Retina (tissue), 1 donor: ENCODE measurements at places on chromosomes 5 and 9.

GRCh38 chr9:89395931-89396710, 77.8 kb downstream of the SECISBP2 start:
- DNase-seq: no peak

- no peak for DNase-seq
Observed at GRCh38 chr9:88791105-88791805, 200.0 kb upstream of the S1PR3 start.

- no peak for DNase-seq
Observed at GRCh38 chr9:124792257-124793014, 15.5 kb downstream of the OLFML2A start.

GRCh38 chr9:114124666-114125475, 25.8 kb upstream of the KIF12 start:
- no peak for DNase-seq

GRCh38 chr9:94111446-94111845, 27.2 kb downstream of the PTPDC1 start:
- DNase-seq: no peak

DNA sequence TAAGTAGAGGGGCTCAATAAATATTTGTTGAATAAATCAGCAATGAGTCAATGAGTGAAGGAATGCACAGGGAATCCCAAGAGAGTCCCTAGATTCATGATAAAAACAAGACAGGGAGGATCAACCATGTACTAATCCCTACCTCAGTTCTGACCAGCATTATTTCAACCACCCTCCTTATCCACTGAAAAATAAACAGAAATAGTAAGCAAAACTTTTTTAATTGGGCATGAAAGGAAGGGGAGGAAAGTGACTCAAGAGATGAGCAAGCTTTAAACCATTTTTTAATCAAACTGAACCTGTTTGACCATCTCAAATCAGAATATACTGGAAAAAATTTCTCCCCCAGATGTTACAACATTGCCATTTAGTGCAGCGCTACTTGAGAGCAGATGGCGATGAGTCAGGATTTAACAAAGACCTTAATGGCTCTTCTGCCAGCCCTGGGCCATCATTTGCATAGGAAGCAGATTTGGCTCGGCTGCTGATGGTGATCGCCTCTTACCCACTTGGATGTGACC, 194.8 kb upstream of the SLC30A5 start:
- no peak for DNase-seq

- no peak for DNase-seq
Observed at GRCh38 chr5:92836855-92837755, 743.9 kb downstream of the NR2F1-AS1 start.

DNA sequence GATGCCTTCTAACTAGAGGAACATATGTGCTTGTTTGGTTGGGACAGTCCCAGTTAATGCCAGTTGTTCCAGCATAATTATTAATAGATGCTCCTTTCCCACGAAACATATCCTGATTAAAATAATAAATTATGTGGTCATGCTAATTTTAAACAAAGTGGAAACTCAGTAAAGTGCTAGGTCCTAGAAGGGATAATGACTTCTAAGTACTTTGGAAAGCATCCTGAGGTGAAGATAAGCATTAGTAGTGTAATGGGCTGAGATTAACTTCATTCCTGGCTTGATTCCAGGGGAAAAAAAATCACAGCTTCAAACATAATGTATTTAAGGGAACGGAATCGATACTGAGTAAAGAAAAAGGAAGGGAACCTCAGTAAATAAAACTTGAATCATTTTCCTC, 213.7 kb upstream of the SNX2 start:
- no peak for DNase-seq

- DNase-seq: no peak
Observed at GRCh38 chr9:1155602-1156001, 105.4 kb downstream of the DMRT2 start.

DNA sequence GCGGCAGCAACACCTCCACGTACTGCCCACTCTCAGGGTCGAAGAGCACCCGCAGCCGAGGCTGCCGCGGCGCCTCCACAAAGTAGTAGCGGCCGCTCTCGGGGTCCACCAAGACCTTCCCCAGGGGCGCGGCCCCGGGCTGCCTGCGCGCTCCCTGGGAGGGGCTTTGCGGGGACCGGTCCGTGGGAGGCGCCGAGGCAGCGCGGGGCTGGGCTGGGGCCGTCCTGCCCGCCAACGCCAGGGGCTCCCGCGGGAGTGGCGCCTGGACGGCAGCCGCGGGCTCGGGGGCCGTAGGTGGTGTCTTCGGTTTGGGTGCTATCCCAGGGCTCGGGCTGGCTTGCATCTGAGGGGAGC, 2.6 kb upstream of the MZB1 start:
- no peak for DNase-seq

- no peak for DNase-seq
Observed at GRCh38 chr5:33905381-33905780, 13.6 kb upstream of the ADAMTS12 start.

DNA sequence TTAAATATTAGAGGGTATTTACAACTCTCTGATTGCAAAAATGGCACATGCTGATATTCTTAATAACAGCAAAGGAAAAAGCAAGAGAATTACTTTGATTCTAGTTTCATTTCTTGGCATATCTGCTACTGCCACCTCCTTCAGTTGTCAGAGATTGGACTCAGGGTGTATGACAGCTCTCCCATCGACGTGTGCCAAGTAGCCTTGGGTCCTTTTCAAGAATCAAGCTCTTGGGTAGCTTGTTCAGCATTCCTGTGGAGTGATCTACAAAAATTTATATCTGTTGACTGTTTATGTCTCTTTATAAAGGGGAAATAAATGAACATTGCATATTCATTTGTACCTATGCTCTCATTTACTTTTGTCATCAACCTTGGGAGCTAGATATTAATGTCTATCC, 315.6 kb downstream of the PRR16 start:
- no peak for DNase-seq

DNA sequence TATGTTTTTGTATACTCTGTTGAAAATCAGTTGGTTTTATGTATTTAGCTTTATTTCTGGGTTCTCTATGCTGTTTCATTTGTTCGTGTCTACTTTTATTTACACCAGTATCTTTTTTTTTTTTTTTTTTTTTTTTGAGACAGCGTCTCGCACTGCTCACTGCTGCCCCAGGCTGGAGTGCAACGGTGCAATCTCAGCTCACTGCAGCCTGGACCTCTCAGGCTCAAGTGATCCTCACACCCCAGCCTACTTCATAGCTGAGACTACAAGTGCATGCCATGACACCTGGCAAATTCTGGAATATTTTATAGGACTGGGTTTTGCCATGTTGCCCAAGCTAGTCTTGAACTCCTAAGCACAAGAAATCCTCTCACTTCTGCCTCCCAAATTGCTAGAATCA, 869.4 kb upstream of the CDH6 start:
- DNase-seq: no peak

DNA sequence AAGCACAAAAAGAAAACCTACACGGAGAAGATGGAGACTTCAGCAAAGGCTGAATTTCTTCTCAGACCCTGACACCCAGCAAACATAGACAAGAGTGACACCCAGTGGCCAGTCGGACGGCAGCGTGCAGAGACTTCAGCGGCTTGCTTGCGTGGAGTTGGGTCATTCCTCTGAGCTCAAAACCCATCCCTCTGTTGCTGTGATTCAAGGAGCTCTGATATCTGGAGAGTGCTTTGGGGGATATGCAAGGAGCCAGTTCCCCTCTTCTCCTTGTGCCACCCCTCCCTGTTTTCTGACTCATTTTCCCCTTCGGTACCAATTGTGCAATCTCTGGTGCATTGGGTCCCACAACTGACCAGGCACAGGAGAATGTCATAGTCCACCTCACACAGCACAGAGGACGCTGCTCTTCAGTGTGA, 27.5 kb downstream of the SH3TC2 start:
- DNase-seq: peak; percentile 76

GRCh38 chr9:93225892-93226291, 42.0 kb downstream of the WNK2 start:
- no peak for DNase-seq

GRCh38 chr9:121822093-121823085, 171.0 kb downstream of the DAB2IP start:
- peak; percentile 33 for DNase-seq

DNA sequence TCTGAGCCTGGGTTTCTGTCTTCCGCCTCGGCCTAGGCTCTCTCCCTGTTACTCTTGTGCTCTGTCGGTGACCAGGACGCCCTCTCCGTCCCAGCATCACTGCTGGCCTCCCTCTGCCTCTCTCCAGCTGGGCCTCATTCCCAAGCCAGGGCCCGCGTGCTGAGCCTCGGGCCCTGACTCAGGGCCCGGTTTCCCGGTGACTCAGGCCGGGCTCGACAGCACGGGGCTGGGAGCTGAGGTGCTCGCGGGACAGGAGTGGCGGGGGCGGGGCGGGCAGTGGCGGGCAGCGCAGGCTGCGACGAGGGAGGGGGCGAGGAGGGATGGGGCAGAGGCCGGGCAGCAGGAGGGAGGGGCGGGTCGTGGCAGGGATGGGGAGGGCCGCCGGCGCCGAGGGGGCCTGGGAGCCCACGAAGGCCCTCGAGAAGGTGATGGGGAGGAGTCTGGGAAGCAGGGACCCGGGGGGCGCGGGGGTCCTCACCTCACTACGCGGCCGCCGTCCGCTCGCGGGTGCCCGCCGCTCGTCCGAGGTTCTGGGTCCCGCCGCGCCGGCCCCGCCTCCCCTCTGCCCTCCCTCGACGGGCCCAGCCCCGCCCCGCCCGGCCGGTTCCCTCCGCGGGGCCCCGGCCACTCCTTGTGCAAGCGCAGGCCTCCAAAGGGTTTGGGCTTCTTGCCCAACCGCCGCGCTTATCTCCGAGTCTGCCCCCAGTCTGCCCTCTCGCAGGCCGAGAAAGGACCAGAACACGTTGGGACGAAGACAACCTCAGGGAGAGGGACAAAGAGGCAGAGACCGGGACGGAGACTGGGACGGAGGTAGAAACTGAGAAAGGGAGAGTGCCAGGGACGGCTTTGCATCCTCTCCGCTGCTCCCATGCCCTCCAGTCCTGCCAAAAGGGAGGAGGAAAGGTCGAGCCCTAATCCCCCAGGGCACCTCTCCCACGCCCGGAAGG, at the start of gene ARAP3:
Gene ARAP3, minus strand, starts transcription at position 536 of the 947 bp plus-strand sequence. CDS start 1,744 bp downstream, outside the sequence.
- DNase-seq: peak; percentile 65

DNA sequence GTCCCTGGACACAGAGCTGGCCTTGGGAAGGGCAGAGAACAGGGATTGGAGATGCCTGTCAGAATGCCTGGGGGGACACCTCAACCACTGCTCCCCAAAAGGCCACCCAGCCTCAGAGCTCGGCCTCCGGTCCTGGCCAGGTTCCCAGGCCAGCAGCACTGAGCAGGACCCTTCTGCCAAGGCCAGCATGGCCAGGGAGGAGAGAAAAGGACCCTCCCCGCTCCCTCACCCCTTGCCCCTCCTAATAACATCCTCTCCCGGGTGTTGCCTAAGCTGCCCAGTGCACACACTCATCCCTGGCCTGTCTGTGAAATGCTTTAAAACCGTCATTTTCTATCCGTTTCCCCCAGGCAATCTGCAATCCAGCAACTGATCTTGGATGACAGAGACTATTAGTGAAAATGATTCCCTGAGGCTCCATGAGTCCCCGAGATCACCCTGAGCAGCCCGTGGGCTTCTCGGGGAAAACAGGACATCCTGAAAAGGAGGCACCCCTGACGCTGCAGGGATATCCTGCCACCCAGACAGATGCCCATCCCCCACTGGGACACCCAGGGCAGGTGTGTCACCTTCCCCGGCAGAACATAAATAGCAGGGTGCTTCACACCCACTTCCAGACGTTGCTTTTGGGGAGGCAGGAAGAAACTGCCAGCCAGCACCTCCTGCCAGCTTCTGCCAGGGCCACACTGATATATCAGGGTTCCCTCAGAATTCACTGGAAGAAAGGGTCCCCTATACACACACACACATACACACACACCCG, 75.3 kb downstream of the ADAMTS2 start:
- no peak for DNase-seq

- no peak for DNase-seq
Observed at GRCh38 chr9:88310310-88310980, 77.8 kb upstream of the SPIN1 start.

GRCh38 chr5:38387161-38387560, 128.8 kb downstream of the EGFLAM start:
- DNase-seq: no peak

- no peak for DNase-seq
Observed at GRCh38 chr9:111957856-111958631, 61.4 kb downstream of the UGCG start.

- no peak for DNase-seq
Observed at GRCh38 chr9:110072597-110073355, 135.2 kb downstream of the C9orf152 start.

- peak; percentile 1 for DNase-seq
Observed at GRCh38 chr9:121655231-121655755, 3.9 kb downstream of the DAB2IP start.

DNA sequence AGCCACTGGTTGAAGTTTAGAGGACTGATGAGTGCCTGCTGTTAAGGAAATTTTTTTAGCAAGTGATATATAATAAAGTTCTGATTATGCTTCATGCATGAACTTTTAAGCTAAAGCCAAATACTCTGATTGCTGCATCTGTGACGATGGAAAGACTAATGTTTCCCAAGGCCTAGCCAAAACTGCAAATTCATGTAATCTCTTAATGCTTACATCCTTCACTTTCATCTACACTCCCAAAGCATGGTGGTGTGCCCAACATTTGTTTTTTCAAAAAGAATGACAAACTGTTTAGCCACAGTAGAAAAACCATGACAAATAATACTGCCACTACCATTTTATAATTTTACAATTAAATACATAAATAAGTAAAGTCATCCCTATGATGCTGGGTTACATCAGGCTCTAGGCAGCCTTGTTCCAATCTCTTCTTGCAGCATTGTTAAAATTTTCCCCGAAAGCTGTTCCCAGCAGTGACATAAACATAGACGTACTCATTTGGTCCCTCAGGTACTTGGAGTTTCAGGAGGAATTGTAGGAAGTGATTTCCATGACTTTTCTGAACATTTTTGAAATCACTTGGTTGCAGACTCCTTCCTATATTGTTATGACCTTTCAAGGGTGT, 625.3 kb upstream of the DMAC1 start:
- no peak for DNase-seq

DNA sequence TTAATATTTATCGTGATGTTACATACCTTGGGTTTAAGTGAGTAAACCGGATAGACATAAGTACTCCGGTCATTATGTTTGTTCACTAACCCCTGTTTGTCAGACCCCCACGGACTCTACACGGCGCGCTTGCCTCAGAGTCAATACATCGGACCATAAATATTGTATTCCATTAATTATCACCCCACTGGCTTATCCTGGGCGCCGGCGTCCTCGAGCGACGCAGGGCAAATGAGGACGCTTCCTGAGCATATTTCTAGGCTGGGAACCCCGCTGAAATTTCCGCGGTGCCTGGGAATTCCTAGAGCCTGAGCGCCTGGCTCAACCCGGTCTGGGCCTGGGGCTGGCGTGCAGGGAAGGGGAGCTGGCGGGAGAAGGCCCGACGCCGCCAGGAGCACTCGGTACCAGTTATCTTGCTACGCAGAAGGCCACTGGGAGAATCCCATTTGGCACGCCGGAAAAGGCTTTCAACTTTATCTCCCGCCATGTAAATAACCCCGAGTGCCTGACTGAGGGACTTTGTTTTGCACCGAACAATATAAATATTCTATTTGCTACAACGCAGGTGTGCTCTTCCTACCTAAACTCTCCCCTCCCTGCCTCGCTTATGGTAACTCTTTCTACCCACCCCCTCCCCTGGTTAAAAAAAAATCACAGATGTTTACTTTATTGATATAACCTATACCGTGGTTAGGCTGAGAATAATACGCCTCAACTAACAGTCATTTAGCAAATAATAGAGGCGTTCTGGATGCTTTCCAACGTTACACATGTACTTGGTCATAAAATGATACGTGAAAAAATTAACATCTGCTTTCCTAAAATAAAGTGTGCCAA, 19.4 kb downstream of the NR2F1 start:
- peak; percentile 88 for DNase-seq

GRCh38 chr5:66642538-66642937, 46.3 kb downstream of the MAST4 start:
- DNase-seq: no peak

GRCh38 chr9:131349881-131350563, 43.9 kb upstream of the PRRC2B start:
- peak; percentile 92 for DNase-seq
